ENCODE measurements at places on chromosomes 3 and 15.

DNA sequence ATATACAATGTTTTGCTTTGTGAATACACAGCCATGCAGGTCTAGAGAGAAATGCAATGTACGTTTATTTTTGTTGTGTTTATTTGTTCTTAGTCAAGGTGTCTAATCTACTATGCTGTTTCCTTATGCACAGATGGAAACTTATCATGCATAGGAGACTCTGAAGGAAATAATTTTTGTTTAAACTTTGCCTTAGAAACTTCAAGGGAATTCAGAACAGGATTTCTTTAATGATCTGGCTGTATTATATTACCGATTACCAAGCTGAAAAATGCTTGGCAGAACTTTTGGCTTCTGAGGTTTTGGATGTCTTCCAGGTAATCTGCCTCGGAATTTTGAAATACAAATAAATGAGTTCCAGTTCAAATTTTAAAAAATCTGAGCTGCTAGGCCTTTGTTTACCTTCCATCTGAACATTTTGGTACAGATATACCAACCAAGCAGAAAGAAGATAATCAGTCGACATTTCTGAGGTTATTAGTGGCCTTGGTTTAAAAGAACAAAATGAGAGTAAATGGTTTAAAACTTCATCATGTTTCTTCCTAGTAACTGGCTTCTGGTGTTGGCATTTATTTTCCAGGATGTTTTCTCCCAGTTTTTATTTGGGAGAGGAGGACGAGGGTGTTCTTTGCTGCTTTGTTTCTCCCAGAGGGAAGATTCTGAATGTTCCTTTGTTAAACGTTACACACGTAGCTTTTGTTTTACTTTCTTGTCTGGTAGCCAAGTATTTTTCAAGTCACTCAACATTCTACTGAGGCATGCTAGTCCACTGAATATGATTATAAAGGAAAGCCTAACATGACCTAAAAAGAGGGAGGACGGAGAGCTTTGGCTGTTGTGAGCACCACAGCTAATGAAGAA, 421.8 kb upstream of the TBL1XR1 start:
- peaks cover 9% of the 10 kb centered on the region for H3K4me1 ChIP-seq
- peak overlapping the region; percentile 33 for H3K27ac ChIP-seq
- no peaks in the 10 kb centered on the region for H3K27me3 ChIP-seq

GRCh38 chr3:164007765-164008164, 1070.5 kb downstream of the SI start:
- no peaks in the 10 kb centered on the region for H3K27me3 ChIP-seq
- H3K4me3 ChIP-seq: no peak overlapping the region
- DNase-seq: no peak
- H3K36me3 ChIP-seq: no peaks in the 10 kb centered on the region
- H3K27ac ChIP-seq: no peak overlapping the region
- no peaks in the 10 kb centered on the region for H3K4me1 ChIP-seq

DNA sequence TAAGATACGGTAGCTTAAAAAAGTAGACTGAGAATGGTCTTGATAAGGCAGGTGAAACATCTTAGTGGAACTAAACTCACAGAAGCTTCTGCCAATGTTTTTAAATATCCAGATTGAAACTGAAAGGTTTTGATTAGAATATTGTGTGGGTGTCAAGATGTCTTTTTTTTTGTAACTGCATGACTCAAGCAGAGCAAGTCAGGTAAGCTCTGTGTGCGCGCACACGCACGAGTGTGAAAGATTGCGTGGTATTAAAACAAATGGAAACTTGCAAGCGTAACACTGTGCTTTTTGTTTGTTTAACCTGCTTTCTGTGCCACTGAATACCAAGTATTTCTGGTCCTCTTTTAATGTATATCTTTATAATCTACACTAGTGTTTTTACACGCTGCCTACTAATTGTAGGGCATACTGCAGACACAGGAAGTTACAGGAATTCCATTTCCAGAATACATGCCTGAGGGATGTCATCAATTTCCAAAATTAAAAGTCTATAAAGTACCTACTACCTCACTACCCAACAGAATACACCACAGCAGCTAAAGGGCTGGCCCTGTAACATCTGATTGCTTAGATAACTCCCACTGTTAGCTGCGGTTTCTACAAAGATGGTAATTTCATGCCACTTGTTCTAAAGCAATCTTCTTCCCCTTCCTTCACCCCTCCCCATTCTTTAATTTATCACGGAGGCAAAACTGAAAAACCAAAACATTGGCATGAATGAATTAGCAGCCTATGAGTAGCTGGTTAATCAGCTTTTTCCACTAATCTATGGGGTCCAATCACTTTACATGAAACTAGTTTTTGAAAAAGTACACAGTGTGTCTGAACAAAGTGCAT, 472.8 kb downstream of the SHQ1 start:
- no peak overlapping the region for H3K4me3 ChIP-seq
- H3K4me1 ChIP-seq: no peaks in the 10 kb centered on the region
- H3K27me3 ChIP-seq: no peaks in the 10 kb centered on the region
- no peak for DNase-seq
- H3K27ac ChIP-seq: no peak overlapping the region

DNA sequence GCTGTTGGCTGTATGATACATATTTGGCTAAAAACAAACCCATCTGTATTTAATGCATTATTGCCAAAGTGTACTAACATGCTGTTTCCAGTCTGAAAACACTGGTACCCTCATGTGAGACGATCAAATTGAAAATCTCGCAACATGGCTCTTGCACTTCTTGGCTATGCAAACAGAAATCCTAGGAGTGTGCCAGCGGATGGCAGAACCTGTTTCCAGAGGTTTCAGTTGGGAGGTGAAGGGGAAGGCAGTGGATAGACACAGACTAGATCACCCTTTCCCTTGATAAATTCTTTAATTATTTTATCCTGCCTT, 350.3 kb downstream of the TUSC7 start:
- no peaks in the 10 kb centered on the region for H3K36me3 ChIP-seq
- H3K27ac ChIP-seq: no peak overlapping the region
- no peaks in the 10 kb centered on the region for H3K27me3 ChIP-seq
- H3K4me3 ChIP-seq: no peak overlapping the region
- H3K4me1 ChIP-seq: no peaks in the 10 kb centered on the region

DNA sequence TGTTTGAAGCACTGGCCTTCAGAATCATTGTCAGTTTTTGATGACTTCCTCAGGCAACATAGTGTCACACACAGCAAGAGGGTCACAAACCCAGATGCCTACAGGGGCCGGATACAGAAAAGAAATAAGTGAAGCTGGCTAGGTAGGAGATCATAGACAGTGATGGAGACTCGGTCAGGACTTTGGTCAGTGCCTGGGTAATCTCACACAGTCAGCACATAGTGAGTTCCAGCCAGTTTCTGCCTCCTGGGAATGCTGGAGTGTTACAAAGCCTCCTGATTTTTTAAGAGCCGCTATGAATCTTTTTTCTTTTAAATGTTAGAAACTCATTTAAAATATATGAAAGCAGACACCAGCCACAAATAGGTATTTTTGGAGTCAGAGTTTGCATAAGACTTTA, 399.1 kb downstream of the IL5RA start:
- H3K36me3 ChIP-seq: no peaks in the 10 kb centered on the region
- H3K4me3 ChIP-seq: no peak overlapping the region
- no peak for DNase-seq
- H3K27ac ChIP-seq: no peak overlapping the region

- no peaks in the 10 kb centered on the region for H3K36me3 ChIP-seq
- H3K27ac ChIP-seq: no peak overlapping the region
- no peaks in the 10 kb centered on the region for H3K4me1 ChIP-seq
- no peaks in the 10 kb centered on the region for H3K27me3 ChIP-seq
- DNase-seq: no peak
These were observed 14.8 kb downstream of the ADAMTS7 start for GRCh38 chr15:78796510-78796909.

DNA sequence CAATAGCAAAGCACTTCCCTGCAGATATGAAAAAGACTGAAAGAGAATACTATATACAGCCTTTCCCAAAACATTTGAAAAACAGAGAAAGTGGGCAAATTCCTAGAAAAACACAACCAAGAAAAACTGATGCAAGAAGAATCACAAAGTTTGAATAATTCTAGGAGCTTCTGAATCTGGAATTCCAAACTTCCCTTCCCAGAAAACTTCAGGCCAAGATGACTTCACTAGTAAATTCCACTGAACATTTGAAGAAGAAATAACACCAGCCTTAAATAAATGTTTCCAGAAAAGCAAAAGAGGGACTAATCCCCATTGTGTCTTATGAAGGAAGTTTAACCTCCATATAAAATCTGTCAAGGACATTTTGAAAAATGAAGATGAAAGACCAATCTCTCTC, 15.8 kb upstream of the NSMCE3 start:
- no peaks in the 10 kb centered on the region for H3K36me3 ChIP-seq
- no peaks in the 10 kb centered on the region for H3K27me3 ChIP-seq
- no peak for DNase-seq

GRCh38 chr3:151377768-151378385, 6.7 kb downstream of the P2RY12 start:
- no peaks in the 10 kb centered on the region for H3K36me3 ChIP-seq
- DNase-seq: no peak
- no peak overlapping the region for H3K4me3 ChIP-seq
- no peaks in the 10 kb centered on the region for H3K27me3 ChIP-seq

- no peaks in the 10 kb centered on the region for H3K4me1 ChIP-seq
- no peaks in the 10 kb centered on the region for H3K27me3 ChIP-seq
- no peak overlapping the region for H3K4me3 ChIP-seq
These were observed 54.1 kb upstream of the PPIB start for GRCh38 chr15:64216730-64217428.

DNA sequence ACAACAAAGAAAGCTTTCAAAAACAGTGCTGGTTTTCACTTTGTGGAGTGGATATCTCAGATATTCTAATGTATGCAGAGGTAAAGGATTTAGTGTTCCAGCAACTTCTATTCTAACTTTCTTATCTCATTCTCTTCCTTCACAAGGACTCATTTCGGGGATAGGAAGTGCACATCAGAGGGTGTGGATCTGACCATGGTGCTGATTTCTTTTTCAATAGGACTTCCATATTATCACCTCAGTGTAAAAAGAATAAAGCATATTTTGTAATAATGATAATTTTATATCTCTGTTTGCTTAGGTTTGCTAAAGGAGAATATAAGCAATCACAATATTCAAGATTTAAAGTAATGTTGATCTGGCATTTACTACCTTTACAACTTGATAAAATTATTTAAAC, 12.5 kb upstream of the CADM2 start:
- no peaks in the 10 kb centered on the region for H3K36me3 ChIP-seq
- DNase-seq: no peak
- no peaks in the 10 kb centered on the region for H3K4me1 ChIP-seq
- H3K27ac ChIP-seq: no peak overlapping the region

Measured in Peyer's patch (tissue), 4 donors.